Transverse colon (tissue), 4 donors: ENCODE measurements at places on chromosomes 2 and 18.
A peak's percentile ranks its signal among the peaks of the same experiment; 100 is the strongest.

DNA sequence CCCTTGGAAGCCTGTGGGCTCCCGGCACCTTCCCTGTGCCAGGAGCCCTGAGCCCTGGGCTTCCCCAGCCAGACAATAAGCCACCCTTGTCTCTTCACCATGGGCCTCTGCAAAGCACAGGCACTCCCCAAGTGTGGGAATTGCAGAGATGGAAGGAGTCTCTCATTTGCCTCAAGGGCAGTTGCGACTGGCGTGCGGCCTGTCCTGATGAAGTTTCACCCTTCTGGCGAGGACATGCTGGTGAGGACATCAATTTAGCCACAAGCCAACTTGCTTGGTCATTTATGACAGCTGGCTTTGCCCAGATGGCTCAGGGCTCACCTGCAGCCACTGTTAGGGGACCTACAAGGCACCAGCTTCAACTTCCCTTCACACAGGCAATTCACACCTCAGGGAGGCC, 180.2 kb downstream of the ANAPC1 start:
- DNase-seq: peak; percentile 52

DNA sequence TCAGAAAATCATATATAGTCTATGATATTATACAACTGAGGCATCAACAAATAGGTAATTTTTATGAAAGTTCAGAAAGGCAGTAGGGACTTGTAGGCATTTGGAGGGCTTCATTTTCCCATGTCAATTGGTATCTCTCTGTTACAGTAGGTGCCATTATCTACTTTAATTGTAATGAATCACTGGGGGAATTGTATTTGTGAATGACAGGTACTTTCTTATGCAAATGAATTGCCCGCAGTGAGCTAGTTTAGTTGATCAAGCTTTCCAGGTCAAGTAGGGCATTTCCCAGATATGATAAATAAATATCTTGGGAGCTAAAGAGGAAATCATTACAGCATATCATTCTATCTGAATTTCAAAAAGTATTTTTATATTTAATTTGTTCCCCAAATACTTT, 1116.3 kb downstream of the DPP10 start:
- no peak for DNase-seq

DNA sequence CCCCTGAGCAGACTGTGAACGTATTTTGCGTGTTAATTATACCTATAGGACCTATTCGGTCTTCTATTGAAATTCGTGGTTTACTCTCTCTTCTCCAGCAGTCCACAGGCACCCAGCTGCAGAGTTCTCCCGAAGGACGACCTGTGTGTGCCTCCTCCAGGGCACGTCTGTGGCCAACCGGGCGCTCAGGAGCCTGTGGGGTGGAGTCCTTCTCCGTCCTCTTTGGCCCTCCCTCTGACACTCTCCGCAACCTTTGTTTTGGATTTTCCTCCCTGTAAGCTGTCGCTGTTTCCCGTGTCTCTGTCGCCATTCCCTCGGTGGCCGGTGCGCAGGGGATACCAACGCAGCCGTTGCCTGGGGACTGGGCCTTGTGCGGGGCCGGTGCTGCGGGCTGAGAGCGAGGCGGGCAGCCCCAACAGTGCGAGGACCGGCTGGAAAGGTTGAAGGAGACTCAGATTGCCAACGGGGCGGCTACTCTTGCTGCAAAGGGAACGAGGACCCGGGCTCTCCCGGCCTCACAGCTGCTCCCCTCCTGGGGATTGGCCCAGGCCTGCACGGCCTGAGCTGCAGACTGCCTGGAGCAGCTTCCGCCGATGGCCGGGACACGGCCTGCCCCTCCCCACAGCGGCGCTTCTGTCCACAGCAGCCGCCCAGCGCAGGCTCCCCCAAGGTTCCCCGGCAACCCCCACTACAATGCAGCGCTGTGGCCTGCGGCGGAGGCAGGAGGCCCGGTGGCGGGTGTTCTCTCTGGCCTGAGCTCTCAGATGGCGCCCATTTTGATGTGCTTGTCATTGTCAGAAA, 221.0 kb downstream of the MTX2 start:
- no peak for DNase-seq

DNA sequence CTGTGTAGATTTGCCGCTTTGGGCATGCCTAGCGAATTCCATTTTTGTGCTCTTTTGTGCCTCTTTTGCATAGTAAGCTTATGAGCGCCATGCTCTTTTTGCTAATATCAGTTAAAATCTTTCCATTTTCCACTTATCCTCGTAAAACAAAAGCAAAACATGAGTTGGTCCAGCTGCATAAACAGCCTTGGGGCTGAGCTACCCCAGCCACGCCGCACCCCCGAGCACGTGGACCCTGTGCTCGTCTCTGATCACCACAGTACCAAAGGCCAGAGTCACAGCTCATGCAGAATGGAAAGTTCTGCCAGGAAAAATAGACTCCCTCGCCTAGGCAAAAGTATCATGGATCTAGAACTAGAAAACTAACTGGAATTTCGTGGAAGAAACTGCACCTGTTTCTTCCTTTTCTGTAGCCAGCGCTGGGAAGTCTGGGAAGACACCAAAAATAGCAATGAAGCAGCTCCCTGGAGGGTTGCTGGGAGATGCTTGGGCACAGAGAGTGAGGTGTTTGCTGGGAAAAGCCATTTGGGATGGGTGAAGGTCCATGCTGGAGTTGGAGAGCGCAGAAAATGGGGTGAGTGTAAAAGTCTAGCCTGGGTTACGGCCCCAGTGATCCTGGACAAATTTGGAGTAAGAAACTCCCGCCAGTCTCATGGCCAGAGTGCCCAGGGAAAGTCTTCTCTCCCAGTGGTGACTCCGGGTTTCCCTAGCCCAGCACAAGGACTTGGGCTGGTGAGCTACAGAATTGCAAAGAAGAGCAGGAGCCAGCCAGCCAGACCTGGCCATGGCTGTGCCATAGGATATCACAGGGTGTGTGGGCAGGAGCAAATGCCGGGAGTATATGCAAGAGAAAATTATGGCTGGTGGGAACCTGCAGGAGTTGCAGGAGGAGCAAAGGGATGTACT, 218.4 kb downstream of the GBX2 start:
- no peak for DNase-seq

DNA sequence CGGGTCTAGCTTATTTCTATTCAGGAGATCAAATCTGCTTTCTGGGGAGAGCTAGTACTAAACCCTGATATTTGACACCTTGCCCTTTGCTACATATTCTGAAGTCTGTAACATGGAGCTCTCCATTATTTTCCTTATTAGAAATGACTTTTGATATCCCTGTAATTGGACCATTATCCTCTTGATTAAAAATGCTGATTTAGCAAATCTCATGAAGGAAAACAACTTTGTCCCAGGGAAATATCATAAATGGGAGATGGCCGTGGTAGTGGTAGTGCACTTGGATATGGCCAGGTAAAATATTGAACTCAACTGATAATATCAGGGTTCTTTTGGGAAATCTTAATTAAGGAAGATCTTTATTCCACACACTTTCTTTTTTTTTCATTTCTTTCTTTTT, 326.5 kb downstream of the RPRM start:
- DNase-seq: no peak

GRCh38 chr2:100882645-100883613, 63.0 kb downstream of the NPAS2 start:
- peak; percentile 46 for DNase-seq
